ENCODE measurements at places on chromosomes 13 and 19. TPM values are rescaled to one million over a fixed set of nuclear protein-coding genes. Genes with fewer than 3 reads are reported as not detected.

Gene CLASRP
- total RNA-seq = 11.6 TPM

- DNase-seq = no peak
These were observed 29.6 kb upstream of the CACTIN start for GRCh38 chr19:3656073-3656746.

- no peak for DNase-seq
These were observed 228.6 kb downstream of the LMO7 start for GRCh38 chr13:75864718-75865117.

DNA sequence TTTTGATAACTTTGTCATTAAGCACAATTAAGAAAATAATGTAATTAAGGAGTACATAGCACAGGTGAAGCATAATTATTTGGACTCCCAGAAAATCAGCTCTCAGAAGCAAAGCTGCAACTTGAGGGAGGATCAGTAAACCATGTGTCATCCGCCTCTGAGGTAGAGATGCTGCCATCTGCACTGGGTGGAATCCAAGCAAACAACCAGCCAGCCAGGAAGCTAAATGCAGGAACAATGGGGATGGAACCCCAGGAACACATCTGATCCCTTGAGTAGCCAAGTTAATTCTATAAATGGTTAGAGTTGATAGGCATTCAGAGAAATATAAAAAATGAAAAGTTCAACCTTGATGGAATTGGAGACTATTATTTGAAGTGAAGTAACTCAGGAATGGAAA, 520.2 kb downstream of the RFC3 start:
- no peak for DNase-seq

- no peak for DNase-seq
These were observed 36.0 kb downstream of the URI1 start for GRCh38 chr19:29978080-29978479.

DNA sequence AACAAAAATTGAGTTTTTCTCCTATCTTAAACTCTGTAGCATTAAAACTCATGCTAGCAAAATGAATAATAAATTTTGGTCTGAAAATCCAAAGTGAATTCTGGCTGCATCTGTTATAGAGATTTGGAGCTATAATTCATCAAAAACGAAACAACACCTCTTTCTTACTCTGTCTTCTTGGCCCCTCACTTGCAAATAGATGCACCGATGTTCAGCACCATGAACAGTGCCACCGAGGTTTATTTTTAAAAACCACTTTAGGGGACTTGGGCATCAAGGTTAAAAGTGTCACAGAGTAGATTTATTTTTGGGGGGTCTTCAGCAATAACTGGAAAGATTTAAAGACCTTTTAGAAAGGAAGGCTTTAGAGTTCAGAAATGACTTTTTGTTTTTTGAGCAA, 26.1 kb upstream of the EID2 start:
- DNase-seq = no peak
